ENCODE measurements at places on chromosomes 5 and 9.

DNA sequence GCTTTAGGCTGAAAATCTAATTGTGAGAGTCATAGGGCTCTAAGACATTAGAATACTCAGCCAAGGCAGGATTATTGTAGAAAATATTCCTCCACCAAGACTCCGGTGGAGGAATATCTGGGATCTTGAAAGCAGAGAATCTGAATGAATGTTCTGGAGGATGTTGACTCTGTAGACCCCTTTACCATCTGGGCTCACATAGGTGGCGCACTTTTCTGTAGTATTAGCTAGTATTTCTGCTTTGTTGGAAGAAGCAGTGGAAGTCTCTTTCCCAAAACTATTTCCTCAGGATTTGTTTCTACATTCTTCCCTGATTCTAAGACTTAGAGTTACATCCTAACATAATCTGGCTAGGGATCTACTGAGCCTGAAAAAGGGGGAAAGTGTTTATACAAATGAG lies 752.4 kb upstream of the SEMA6A start:
- no peak for DNase-seq

GRCh38 chr9:98097836-98098235 lies 21.2 kb downstream of the TRIM14 start:
- DNase-seq = peak; percentile 57

GRCh38 chr5:167242701-167243100 lies 1048.7 kb upstream of the WWC1 start:
- DNase-seq = no peak

DNA sequence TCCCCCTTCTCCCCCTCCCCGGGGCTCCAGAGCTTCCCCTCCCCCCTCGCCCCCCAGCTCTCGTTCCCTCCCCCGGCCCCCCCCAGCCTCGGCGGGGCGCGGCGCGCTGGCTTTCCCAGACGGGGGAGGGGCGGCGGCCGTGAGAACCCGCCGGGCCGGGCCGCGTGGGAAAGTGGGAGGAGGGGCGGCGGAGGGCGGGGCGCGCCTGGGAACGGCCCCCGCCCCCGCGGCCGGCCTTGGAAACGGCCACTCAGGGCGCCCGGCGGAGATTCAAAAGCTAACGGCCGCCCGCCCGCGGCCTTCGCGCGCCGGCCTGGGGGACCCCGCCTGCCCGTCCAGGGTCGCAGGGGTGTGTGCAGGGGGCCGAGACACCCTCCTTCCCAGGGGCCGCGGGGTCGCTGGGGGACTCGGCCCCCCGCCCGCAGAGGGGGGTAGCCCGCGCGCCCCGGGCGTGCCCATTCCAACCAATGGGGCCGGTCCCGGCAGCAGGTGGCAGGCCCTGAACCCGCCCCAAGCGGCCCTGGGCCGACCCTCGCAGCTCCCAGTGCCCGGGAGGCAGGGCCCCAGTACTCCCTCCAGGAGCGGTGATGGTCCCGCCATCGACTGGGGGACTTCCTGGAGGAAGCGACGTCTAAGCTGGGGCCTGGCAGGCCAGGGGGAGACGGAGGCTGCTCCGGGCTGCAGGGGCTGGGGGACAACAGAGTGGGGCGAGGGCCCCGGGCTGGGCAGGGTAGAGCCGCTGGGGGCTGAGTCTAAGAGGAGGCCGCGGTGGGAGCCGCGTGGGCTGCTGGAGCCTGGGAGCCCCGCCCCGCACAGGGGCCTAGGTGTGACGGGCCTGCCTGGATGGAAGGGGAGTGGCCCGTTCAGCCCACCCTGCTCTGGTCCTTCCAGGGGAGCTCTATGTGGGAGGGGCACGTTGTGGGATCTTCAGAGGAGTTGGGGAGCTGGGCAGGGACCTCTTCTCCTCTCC lies 14.2 kb upstream of the NRARP start:
- DNase-seq = peak; percentile 94

GRCh38 chr5:36153298-36153677 lies 1.4 kb downstream of the SKP2 start:
- DNase-seq = no peak

DNA sequence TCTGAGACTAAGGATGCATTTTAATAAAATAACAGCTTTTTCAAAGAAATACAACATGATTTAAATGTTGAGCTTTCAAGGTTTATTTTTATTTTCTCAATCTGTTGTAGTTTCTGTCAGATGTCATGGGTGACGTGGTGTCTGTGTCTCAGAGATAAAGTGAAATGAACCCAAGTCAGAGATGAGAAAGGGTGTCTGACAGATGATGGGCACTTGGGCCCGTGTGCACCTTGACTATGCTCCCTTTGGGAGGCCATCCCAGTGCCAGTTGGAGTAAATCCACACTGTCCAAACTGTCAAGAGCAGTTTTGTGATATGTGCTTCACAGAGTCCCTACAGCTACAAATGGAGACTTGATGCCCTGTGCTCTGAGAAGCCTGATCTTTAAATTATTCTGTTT lies 536.9 kb upstream of the FAM174A start:
- no peak for DNase-seq

GRCh38 chr5:164012371-164012770 lies 507.0 kb downstream of the MAT2B start:
- no peak for DNase-seq

DNA sequence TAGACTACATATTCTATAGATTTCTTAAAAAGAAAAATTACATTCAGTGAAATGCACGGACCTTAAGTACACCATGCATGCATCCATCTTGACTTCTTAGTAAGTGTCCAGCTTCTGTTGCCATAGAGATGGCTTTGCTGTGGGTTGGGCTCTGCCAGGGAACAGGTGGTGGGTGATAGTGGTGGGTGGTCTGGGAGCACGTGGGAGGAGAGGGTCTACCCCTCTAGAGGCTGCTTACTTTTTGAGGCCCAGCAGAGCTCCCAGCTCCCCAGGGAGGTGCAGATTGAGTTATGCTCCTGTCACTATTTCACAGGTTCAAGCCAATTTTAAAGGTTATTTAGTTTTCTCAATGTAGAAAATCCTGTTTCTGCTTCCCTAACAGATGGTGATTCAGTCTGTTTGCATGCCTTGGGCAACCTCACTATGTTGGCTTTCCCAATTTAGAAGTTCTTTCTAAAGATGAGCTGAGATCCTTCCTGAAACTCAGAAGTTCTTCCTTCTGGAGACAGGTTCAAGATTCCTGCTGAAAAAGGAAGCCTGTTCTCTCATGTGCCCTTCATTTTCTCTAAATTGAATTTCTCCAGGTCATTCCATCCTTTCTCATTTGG lies 107.4 kb upstream of the LHFPL2 start:
- DNase-seq = no peak

DNA sequence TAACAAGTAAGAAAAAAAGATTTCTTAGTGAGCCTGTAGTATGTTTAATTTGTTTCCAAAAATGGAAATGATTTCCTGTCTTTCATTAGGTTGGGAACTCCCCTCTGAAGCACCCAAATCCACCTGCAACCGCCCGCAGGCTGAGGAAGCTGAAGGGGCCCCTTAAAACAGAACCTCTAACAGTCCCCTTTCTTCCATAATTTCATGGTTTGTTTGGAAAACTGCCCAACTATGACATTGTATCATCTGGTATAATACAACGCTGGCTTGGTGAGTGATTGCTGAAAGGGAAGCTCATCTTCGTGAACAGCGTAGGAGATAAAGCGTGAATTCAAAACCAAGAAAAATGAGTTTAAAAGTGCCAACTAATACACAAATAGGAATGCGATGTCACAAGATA lies 215.5 kb downstream of the FSTL4 start:
- no peak for DNase-seq

DNA sequence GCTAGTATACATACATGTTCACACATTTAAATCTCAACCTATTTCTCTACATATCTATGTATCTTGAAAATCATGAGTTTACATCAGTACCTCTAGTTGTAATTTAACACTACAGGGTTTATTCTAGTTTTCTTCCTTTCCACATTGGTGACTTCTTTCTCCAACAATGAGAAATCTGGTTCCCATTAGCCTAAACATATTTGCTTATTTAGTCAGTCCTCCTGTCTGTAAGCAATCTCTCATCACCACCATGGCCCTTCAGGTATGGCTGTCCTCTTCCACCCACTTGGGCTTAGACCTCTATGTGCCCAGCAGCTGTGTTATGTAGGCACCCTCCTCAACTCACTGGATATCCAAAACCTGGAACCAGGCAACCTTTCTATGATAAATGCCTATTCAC lies 8.0 kb upstream of the SPATA31D1 start:
- no peak for DNase-seq

- DNase-seq = no peak
These were observed 76.0 kb upstream of the XPA start for GRCh38 chr9:97773091-97773490.

GRCh38 chr5:127003798-127004495 lies 26.4 kb downstream of the MARCHF3 start:
- DNase-seq = no peak

- DNase-seq = no peak
These were observed 11.2 kb upstream of the PARP8 start for GRCh38 chr5:50655067-50655809.

GRCh38 chr9:36423206-36423605 lies 23.1 kb upstream of the RNF38 start:
- no peak for DNase-seq

GRCh38 chr5:153081385-153081784 lies 409.1 kb upstream of the GRIA1 start:
- no peak for DNase-seq

GRCh38 chr9:135357863-135358551 lies 121.6 kb upstream of the PPP1R26 start:
- DNase-seq = no peak

DNA sequence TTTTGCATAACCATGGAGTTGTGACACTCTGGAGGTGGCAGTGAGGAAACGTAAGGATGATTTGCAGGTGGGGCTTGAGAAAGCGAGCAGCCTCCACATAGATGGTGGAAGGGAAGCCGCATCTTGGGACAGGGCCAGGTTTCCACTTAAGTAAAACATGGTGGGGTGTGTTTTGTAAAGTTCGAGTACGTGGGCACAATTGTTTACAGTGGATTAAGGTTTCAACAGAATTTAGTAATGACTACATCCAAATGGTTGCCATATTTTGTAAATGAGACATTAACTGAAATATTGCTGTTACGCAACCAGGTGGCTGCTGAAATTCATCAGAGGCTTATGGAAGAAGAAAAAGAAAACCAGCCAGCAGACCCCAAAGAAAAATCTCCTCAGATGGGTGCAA lies 85.4 kb upstream of the IL7R start:
- DNase-seq = no peak

DNA sequence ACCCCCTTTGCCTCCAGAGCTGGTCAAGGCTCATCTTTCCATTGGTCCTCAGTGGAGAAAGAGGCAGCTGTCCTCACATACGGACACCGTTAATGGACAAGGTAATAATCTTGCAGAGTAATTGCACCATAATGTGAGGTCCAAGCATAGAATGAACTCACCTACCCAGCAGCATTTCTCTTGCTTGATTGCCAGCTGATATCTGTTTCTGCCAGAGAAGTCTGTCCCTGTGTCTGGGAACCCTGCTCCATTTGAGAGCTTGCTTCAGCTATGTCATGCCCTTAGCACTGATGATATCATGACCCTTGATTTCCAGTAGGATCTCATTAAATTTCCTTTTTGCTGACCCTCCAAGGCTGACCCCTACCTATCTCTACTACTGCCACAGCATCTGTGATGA lies 154.6 kb downstream of the PIK3R1 start:
- DNase-seq = no peak

- no peak for DNase-seq
These were observed 7.6 kb upstream of the EQTN start for GRCh38 chr9:27304521-27304920.

- no peak for DNase-seq
These were observed 140.9 kb upstream of the DMRT1 start for GRCh38 chr9:700365-701282.

DNA sequence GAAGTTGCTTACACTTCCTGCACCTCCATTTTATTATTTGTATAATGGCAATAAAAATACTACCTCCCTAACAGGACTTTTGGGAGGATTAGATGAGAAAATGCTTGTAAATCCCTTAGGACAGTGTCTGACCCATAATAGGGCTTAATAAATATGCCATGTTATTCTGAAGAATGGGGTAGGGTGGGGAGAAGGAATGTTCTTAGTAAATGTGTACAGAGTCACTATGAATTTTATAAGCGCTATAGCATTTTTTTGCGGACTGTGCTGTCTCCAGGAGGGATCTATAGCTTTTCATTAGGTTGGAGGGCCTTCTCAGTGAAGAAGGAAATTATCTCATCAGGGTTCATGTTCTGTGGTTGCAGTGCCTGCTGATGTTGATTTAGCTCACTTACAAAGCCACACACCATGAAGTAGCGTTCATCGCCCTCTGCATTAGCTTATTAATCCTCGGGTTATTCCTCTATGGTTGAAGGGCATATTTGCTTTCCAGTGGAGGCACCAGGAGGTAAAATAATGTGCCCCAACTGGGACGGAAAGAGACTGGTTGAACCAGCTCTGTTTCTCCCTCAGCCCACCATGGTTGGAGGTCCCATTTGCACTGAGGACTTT lies 497.1 kb downstream of the ARHGEF28 start:
- no peak for DNase-seq

DNA sequence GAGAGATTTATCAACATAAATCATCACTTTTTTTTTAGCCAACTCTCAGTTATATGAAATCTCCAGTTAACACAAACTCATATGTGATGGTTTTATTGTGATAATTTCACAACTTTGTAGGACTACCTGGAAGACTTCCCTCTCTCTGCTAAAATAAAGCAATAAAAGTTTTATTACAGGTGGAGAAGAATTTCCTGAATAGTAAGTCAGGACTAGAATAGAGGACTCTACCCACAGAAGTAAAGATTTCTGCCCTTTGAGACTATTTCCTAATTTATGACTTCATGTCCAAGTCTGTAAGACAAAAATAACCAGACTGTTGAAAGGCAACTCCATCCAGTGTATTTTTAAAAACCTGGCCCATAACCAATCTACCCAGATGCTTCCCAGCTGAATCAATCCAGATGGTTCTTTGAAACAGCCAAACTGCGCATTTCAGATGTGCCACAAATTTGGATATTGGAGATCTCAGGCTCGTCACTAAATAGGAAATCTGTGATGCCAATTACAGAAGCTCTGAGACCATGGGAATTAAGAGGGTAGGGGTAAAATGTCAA lies 234.0 kb upstream of the NMUR2 start:
- DNase-seq = no peak

DNA sequence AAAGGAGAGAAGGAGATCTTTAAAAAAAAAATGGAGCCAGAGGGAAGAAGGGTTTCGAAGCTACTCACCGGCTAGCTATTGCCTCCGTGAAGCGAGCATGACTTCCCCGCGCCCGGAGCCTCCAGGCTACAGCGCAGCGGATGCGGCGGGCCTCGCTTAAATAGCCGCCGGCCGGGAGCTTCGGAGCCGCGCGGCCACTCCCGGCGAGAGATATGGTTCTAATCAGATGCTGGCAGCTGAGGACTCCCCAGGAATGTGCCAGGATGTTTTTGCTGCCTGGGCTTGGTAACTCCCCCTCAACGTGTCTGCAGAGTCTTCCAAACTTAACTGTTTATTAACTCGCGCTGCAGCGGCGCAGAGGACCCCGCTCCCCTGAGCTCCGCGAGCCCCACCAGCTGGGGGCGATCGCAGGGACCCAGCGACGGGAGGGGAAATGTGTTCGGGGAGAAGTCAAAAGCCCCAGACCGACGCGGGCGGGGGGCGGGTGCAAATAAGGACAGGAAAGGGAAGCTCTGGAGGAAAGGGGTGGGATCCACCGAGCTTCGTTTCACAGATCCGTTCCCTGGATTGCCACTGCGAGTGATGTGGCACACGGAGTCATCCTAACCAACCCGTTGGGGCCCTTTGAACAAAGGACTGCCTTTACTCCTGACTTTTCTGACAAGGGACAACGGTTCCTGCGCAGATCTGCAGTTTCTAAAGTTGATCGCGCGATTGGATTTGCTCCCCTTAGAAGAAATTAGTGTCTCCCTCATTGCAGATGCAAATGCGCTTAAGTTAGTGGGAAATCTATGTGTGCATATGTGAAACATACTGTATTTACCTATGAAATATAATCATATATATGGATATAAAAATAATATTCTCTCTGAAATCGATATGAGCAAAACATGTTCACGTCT lies at the start of gene DAB2:
Gene DAB2, minus strand, starts transcription at position 245 of the 902 bp plus-strand sequence. CDS start 30,660 bp downstream, outside the sequence.
- peak; percentile 30 for DNase-seq

Measured in GM13976 (cell line).